Esophagus squamous epithelium (tissue), 5 donors: ENCODE measurements at places on chromosomes 11 and 22. TPM values are rescaled to one million over a fixed set of nuclear protein-coding genes. Genes with fewer than 3 reads are reported as not detected.

DNA sequence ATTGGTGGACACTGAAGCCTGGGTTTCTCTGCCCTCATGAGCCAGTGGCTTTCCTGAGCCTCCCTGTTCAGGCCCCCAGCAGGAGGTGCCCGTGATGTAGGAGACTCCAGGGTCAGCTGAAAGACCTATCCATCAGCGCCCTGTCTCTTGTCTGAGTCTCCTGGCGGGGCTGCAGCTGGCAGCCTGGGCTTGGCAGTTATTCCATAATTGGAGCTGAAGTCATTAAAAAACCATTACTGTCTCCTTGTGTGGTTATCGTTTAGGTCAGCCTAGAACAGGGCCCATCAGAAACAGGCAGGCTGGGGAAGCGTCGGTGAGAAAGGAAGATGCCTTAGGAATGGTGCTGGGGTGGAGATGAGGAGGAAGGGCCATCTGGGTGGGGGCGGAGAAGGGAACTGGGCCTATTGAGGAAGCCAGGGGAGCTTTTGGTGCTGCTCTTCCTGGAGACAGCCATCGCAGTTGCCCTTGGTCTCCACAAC lies 5.0 kb downstream of the TUB start:
- no peak for DNase-seq

DNA sequence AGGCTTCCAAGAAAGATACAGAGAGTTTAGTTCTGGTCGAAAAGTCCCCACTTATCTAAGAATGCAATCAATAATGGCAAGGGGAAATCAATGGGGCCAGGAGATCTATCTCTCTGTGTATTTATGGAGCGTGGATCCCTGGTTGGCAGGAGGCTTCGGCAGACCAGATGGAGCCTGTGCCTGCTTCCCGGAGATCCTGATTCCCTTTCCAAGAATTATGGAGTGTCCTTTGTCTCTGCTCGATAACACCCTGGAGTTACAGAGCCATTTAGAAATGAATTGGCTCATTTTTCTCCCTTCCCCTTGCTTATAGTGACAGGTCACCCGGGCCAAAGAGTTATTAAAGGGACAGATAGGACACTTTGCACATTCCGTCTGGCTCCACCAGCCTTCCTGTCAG lies 92.4 kb downstream of the ISX start:
- DNase-seq: no peak

DNA sequence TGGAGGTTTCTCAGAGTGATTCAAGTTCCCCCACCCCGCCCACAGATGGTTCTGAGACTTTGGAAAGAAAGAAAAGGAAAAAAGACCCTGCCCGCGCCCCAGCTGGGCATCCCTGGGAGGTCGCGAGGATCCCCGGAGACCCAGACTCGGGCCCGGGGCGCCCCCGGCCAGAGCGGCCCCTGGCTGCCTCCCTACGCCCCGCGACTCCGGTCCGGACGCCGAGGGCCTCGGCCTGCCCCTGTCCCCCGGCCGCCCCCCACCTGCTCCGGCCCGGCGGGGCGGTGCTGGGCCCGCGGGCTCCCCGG lies 2.3 kb upstream of the AIFM3 start:
- no peak for DNase-seq

DNA sequence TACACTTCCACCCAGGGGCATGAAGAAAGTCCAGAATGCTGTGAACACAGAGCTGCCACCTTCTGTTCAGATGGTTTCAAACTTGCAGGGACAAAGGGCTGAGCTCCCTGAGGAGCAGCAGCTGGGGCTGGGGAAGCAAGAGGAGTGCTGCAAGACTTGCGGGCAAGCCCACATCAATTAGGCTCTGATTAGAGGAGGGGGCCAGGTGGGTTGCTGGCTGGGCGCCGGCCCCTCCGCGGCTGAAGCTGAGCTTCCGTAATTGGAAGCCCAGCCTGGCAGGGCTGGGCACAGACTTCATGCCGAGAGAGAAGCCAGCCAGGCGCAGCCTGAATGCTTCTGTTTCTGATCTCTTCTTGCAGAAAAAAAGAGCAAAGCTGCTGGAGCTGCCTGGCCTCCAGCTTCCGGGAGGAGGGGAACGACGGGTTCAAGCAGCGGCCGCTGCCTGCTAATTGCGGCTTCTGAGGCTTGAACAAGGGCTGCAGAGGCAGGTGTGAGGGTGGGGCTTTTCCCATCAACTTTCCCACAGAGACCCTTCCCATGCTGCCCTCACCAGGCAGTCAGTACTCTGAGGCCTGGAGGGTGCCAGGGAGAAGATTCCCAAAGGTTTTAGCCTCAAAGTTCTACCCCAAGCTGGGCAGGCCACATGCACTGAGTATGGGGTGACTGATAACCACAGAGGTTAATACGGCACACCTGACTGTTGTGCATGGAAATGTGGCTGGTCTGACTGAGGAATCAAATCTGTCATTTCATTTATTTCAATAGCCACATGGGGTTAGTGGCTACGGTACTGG lies 91.1 kb upstream of the LMO1 start:
- no peak for DNase-seq

Gene YAP1
- total RNA-seq: 177 TPM

Gene CELSR1
- 38.7 TPM for total RNA-seq

Gene CRYBB1
- not detected for total RNA-seq

Gene SCARF2
- total RNA-seq: 6.9 TPM
